Uterus (tissue), 4 donors: ENCODE measurements at places on chromosomes 1 and 21. TPM values are rescaled to one million over a fixed set of nuclear protein-coding genes. Genes with fewer than 3 reads are reported as not detected.

- no peak for DNase-seq
Observed at GRCh38 chr1:48619539-48619938, 147.5 kb upstream of the SPATA6 start.

- peak; percentile 67 for DNase-seq
Observed at GRCh38 chr1:156583821-156584622, 4.5 kb downstream of the TTC24 start.

DNA sequence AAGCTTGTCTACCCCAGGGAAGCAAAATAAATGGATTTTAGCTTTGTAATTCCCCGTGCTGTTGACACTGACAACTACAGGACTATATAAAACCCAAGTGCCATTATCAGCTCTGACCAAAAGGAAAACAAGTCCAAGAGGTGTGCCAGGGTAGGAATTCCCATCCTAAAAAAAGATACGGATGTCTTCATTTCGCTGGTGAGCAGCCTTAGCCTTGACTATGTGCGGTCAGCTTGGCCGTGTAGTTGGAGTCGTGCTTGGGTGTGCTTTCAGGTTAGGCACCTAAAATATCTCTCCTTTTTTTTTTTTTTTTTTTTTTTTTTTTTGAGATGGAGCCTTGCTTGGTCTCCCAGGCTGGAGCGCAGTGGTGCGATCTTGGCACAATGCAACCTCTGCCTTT is 28.9 kb upstream of the ACTN2 start:
- no peak for DNase-seq

GRCh38 chr1:1421147-1421906 is at the start of gene ANKRD65:
Gene ANKRD65 (minus strand): TSS chr1:1421276. CDS start chr1:1421005, 271 bp downstream.
- DNase-seq = no peak

GRCh38 chr1:86155807-86156565 is 586 bp downstream of the COL24A1 start:
- DNase-seq = peak; percentile 14

DNA sequence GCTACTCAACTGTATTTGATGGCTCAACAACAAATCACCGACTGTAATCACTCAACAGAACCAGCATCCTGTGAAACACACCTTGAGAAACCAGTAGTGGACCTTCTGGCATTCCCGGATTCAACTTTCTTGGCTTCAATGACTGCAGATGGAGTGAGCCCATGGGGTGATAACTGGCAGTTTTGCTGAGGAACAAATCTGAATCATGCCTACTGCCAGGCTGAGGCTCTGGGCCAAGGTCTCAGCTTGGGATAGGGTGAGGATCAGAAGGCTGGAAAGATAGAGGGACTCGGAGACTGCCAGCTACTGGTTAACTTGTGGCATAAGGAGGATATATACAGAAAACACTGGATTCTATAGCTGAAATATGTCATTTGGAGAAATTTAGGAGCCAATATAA is 63.5 kb upstream of the DIRAS3 start:
- DNase-seq = no peak

- DNase-seq = peak; percentile 29
Observed at GRCh38 chr1:29282924-29283803, 46.8 kb downstream of the PTPRU start.

- peak; percentile 84 for DNase-seq
Observed at GRCh38 chr1:158019171-158019868, 25.9 kb downstream of the KIRREL1 start.

Gene TFAP2E
- not detected for total RNA-seq

Gene FBLIM1
- total RNA-seq = 92.0 TPM

Gene TNFRSF8
- total RNA-seq = 1.3 TPM

Gene NR1I3
- total RNA-seq = not detected

Gene CFAP107
- not detected for total RNA-seq

Gene HES3
- total RNA-seq = not detected
